Urothelium cell line (cell line): ENCODE measurements at places on chromosomes 13 and 19.
A peak's percentile ranks its signal among the peaks of the same experiment; 100 is the strongest.

- no peak for DNase-seq
Observed at GRCh38 chr13:80164462-80164861, 176.5 kb downstream of the SPRY2 start.

GRCh38 chr13:53782488-53782961 lies 753.9 kb downstream of the OLFM4 start:
- peak; percentile 32 for DNase-seq

DNA sequence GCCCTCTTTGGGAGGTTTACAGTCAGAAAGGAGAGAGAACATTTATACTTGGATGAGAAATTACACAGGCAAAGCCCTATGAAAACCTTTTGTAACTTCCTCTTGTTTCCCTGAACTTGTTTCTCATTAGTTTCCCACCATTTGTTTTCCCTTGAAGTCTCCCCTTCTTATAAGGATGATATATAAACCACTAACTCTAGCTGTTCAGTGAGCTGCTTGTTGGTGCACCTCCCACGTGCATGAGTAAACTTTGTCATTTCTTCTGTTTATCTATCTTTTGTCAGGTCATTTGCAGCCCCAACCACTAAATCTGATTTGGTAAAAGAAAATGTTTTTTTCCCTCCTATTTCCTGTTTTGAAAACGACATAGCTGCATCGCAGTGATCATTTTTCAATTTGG lies 919.9 kb downstream of the SLITRK1 start:
- no peak for DNase-seq

DNA sequence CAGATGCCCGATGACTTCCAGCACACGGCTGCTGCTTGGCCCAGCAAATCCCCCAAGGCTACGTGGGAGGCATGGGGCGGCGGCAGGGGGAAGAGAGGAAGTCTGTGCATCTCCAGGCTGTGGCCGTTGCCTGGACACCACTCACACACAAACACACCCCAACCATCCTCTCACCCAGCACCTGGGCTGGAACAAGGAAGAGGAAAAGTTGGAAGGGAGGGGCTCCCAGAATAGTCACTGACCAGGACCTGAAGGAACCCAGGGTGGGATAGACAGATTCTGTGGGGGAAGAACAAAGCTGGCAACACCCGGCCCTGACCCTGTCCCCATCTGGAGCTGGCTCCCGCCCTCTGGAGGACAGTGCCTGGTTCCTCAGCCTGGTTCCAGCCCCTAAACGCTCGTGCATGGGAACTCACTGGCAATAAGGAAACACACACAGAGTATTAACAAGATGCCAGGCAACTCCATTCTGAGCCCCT lies 11.2 kb downstream of the PPP6R1 start:
- DNase-seq: no peak

DNA sequence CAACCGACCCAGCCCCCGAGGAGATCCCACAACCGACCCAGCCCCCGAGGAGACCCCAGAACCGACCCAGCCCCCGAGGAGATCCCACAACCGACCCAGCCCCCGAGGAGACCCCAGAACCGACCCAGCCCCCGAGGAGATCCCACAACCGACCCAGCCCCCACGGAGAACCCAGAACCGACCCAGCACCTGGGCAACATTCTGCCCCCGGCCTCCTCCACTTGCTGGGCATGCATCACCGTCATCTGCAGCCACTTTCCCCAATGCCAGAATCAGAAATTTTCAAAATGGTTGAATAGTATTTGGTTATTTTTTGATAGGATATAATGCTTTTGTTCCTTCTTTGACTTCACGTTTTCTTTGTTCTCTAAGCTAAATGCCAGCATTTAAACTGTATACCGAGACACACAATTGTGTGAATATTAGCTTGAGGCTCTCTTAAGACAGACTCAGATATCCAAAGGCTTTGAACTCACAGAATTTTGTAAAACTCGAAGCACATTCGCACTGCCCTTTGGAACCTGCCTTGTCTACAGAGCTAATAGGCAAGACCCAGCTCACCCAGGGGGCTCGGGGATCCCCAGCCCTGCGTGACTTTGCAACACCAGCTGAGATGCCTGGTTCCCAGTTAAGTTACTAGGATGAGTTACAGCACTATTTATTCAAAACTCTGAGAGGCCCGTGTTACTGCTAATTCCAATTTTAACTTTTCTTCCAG lies 15.5 kb upstream of the RASA3 start:
- DNase-seq: no peak
